ENCODE measurements at places on chromosomes 2 and 18. TPM values are rescaled to one million over a fixed set of nuclear protein-coding genes. Genes with fewer than 3 reads are reported as not detected.

The MYCN gene
- total RNA-seq: not detected

The TMEM178A gene
- total RNA-seq: not detected

The LYPD1 gene
- total RNA-seq: not detected

The HOXD9 gene
- total RNA-seq: not detected

The B3GNT7 gene
- 0.34 TPM for total RNA-seq

The C1QL2 gene
- not detected for total RNA-seq

The SPDYA gene
- 1.2 TPM for total RNA-seq

- no peaks in the 10 kb centered on the region for H3K4me1 ChIP-seq
- H3K4me3 ChIP-seq: no peak overlapping the region
- DNase-seq: no peak
- peaks cover 5% of the 10 kb centered on the region for H3K27me3 ChIP-seq
- no peak overlapping the region for H3K27ac ChIP-seq
- no peaks in the 10 kb centered on the region for H3K36me3 ChIP-seq
Observed at GRCh38 chr2:238763471-238763995, 84.4 kb upstream of the TWIST2 start.

DNA sequence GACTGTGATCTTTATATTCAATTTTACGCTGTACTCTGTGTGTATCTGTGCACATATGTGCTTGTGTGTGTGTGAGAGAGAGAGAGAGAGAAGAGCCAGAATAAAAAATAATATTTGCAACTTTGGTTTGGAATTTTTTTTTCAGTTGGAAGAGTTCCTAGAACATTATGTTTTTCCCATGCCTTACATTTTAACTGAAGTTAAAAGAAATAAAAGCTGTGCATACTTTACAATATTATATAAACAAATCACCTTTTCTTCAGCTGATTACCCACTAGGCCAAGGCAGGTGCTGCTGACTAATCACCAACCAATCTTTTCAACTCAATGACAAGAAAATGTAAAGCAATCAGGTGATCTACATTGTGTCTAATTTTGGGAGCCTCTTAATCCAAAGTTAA is 366.3 kb downstream of the NYAP2 start:
- H3K36me3 ChIP-seq: no peaks in the 10 kb centered on the region
- H3K27ac ChIP-seq: no peak overlapping the region
- H3K4me1 ChIP-seq: no peaks in the 10 kb centered on the region
- DNase-seq: no peak

- H3K36me3 ChIP-seq: no peaks in the 10 kb centered on the region
- no peak overlapping the region for H3K4me3 ChIP-seq
- no peaks in the 10 kb centered on the region for H3K4me1 ChIP-seq
- no peak overlapping the region for H3K27ac ChIP-seq
- no peaks in the 10 kb centered on the region for H3K27me3 ChIP-seq
Observed at GRCh38 chr2:54763636-54764291, 40.3 kb downstream of the EML6 start.

DNA sequence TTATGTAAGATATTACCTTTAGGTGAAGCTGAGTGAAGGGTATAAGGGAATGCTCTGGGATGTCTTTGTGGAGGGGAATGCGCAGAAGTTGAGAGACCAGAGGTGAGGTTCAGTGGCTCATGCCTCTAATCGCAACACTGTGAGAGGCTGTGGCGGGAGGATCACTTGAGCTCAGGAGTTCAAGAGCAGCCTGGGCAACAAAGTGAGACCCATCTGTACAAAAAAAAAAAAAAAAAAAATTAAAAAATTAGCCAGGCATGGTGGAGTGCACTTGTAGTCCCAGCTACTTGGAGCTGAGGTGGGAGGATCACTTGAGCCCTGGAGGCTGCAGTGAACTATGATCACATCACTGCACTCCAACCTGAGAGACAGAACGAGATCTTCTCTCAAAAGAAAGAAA is 57.3 kb upstream of the SP3 start:
- no peaks in the 10 kb centered on the region for H3K4me1 ChIP-seq
- no peak for DNase-seq
- H3K27me3 ChIP-seq: peaks cover 6% of the 10 kb centered on the region
- no peak overlapping the region for H3K4me3 ChIP-seq

- no peak overlapping the region for H3K4me3 ChIP-seq
- peaks cover 4% of the 10 kb centered on the region for H3K27me3 ChIP-seq
- no peak overlapping the region for H3K27ac ChIP-seq
- no peaks in the 10 kb centered on the region for H3K36me3 ChIP-seq
Observed at GRCh38 chr2:237202288-237203030, 116.8 kb downstream of the COPS8 start.

GRCh38 chr2:140178234-140178633 is 1398.0 kb upstream of the NXPH2 start:
- no peaks in the 10 kb centered on the region for H3K4me1 ChIP-seq
- no peak overlapping the region for H3K27ac ChIP-seq
- H3K4me3 ChIP-seq: no peak overlapping the region
- no peak for DNase-seq

GRCh38 chr2:28163028-28163427 is 229.6 kb upstream of the FOSL2 start:
- no peaks in the 10 kb centered on the region for H3K4me1 ChIP-seq
- no peak for DNase-seq
- peaks cover 10% of the 10 kb centered on the region for H3K36me3 ChIP-seq

GRCh38 chr2:210112871-210113270 is 58.3 kb downstream of the KANSL1L start:
- DNase-seq: no peak
- H3K36me3 ChIP-seq: peaks cover 5% of the 10 kb centered on the region
- no peaks in the 10 kb centered on the region for H3K27me3 ChIP-seq
- H3K27ac ChIP-seq: no peak overlapping the region
- H3K4me3 ChIP-seq: no peak overlapping the region

GRCh38 chr2:74845217-74845751 is 11.4 kb downstream of the HK2 start:
- peaks cover 95% of the 10 kb centered on the region for H3K4me1 ChIP-seq
- DNase-seq: peak; percentile 35
- H3K4me3 ChIP-seq: peak overlapping the region; percentile 31
- H3K27ac ChIP-seq: peak overlapping the region; percentile 57
- H3K36me3 ChIP-seq: peaks cover 38% of the 10 kb centered on the region
- no peaks in the 10 kb centered on the region for H3K27me3 ChIP-seq

- peaks cover 34% of the 10 kb centered on the region for H3K27me3 ChIP-seq
- H3K4me3 ChIP-seq: no peak overlapping the region
- no peaks in the 10 kb centered on the region for H3K36me3 ChIP-seq
- DNase-seq: no peak
Observed at GRCh38 chr18:10783941-10784340, 258.1 kb downstream of the NAPG start.

GRCh38 chr2:99520813-99521212 is 31.0 kb upstream of the REV1 start:
- DNase-seq: no peak
- H3K27me3 ChIP-seq: peaks cover 10% of the 10 kb centered on the region
- no peaks in the 10 kb centered on the region for H3K4me1 ChIP-seq
- no peak overlapping the region for H3K4me3 ChIP-seq
- no peak overlapping the region for H3K27ac ChIP-seq

DNA sequence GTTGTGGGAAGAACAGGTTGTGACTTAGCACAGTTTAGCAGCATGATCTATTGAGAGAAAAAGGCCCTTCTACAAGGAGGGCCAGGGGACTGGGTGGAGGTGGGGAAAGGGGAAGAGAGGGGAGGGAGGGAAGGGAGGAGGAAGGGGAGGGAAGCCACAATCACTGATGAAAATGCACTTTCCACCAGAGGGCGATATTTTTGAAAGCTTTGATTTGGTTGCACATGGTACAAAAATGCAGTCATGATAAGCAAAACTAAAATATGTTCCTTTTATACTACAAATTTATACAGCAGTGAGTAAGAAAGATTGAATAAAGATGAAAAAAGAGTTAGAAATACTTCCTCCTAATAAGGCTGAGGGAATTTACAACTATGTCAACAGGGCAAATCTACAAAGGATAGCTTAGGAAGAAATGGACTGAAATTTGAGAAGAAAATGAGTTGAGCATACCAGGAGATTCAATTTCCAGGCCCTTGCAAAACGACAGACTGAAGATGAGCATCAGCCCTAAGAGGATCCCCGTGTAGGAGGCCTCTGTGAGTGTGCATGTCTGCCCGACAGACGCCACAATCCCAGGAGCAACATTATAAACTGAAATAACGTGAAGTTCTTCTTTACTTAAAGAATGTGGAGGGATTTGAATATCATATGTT is 17.2 kb downstream of the SH3YL1 start:
- peaks cover 4% of the 10 kb centered on the region for H3K36me3 ChIP-seq
- no peaks in the 10 kb centered on the region for H3K27me3 ChIP-seq
- H3K4me3 ChIP-seq: no peak overlapping the region
- no peak overlapping the region for H3K27ac ChIP-seq

DNA sequence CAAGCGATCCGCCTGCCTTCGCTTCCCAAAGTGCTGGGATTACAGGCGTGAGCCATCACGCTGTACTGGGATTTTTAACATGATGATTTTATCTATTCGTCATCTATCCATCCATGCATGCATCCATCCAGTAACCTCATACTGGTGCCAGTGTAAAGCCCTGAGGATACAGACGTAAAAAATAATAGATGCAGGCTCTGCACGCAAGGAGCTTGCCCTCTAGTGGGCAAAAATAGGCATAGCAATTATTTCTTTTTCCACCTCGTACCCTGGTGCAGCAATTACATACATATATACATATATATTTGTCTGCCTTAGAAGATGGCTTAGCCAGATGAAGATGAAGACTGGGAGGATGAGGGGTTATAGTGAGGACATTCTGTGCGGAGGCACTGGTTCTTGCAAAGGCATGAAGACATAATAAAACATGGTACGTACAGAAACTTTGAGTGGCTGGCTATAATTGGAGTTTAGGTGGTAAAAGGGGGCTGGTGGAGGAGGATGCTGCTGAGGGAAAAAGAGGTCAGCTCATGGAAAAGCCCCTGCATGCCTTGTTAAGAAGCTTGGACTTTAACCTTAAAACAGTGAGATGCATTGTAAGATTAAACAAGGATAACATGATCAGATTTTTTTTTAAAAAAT is 19.6 kb upstream of the RPIA start:
- peaks cover 3% of the 10 kb centered on the region for H3K4me1 ChIP-seq
- no peak overlapping the region for H3K4me3 ChIP-seq
- peaks cover 12% of the 10 kb centered on the region for H3K27me3 ChIP-seq
- no peaks in the 10 kb centered on the region for H3K36me3 ChIP-seq
- no peak overlapping the region for H3K27ac ChIP-seq

DNA sequence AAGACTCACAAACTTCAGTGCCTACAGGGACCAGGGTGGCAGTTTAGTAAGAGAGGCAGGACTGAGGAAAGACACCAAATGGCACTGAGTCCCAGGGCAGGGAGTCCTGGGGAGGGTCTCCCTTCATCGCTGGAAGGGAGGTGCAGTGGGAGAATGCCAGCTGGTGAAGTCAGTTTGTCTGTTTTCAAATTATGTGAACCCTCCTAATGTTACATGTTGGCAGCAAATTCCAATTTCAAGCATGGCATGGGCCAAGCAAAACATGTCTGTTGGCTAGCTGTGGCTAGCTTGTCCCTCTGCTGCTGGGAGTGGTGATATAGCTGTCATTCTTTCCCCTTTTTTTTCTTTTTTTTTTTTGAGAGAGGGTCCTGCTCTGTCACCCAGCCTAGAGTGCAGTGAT is 55.9 kb upstream of the HAAO start:
- H3K36me3 ChIP-seq: no peaks in the 10 kb centered on the region
- DNase-seq: no peak
- no peak overlapping the region for H3K4me3 ChIP-seq
- no peaks in the 10 kb centered on the region for H3K4me1 ChIP-seq
- peaks cover 2% of the 10 kb centered on the region for H3K27me3 ChIP-seq
- no peak overlapping the region for H3K27ac ChIP-seq

- no peak overlapping the region for H3K27ac ChIP-seq
- DNase-seq: peak; percentile 24
- H3K27me3 ChIP-seq: no peaks in the 10 kb centered on the region
- H3K4me1 ChIP-seq: no peaks in the 10 kb centered on the region
- no peak overlapping the region for H3K4me3 ChIP-seq
- no peaks in the 10 kb centered on the region for H3K36me3 ChIP-seq
Observed at GRCh38 chr2:194464964-194465638, 1191.9 kb upstream of the SLC39A10 start.

DNA sequence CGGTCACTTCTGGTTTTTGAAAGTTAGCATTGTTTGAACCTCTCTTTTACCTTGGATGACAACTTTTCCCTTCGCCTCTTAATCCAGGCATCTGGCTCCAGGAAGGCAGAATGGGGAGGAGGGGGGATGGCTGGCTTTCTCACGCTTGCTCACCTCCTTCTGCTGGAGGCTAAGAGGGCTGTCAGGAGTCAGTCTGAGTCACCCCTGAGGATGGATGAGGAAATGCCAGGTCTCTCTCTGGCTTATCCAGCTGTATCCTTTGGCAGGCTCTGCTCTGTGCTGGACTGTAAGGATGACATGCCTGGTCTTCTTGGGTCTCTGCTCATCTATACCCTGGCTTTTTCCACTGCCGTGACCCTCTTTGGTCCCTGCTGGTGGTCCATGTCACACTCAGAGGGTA is 142.9 kb upstream of the GYPC start:
- DNase-seq: no peak
- H3K27me3 ChIP-seq: no peaks in the 10 kb centered on the region
- no peak overlapping the region for H3K4me3 ChIP-seq
- no peak overlapping the region for H3K27ac ChIP-seq

DNA sequence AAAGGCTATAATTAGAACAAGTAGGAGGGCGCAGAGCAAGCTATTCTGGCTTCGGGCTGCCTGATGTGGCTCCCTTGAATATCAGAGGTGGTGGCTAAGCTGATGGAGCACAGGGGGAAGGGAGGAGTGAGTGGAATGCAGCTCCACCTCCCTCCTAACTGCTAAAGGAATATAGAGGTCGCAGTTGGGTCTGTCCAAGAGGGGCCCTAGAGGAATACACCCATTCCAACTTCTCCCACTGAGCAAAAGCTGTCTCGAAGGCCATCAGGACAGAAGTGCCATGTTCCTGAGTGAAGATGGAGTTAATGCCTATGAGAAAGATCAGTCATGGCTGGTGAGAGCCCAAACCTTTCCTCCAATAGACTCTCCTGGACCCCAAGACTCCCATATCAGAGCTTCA is 32.8 kb upstream of the MARCO start:
- H3K36me3 ChIP-seq: no peaks in the 10 kb centered on the region
- no peaks in the 10 kb centered on the region for H3K4me1 ChIP-seq
- H3K27me3 ChIP-seq: no peaks in the 10 kb centered on the region
- DNase-seq: no peak

GRCh38 chr18:45326505-45326904 is 288.8 kb upstream of the SLC14A2 start:
- H3K27ac ChIP-seq: no peak overlapping the region
- no peak for DNase-seq
- H3K4me1 ChIP-seq: no peaks in the 10 kb centered on the region
- H3K36me3 ChIP-seq: no peaks in the 10 kb centered on the region

GRCh38 chr2:26870585-26871095 is 22.7 kb downstream of the DPYSL5 start:
- no peak overlapping the region for H3K4me3 ChIP-seq
- peaks cover 17% of the 10 kb centered on the region for H3K27me3 ChIP-seq
- no peak overlapping the region for H3K27ac ChIP-seq
- no peak for DNase-seq

DNA sequence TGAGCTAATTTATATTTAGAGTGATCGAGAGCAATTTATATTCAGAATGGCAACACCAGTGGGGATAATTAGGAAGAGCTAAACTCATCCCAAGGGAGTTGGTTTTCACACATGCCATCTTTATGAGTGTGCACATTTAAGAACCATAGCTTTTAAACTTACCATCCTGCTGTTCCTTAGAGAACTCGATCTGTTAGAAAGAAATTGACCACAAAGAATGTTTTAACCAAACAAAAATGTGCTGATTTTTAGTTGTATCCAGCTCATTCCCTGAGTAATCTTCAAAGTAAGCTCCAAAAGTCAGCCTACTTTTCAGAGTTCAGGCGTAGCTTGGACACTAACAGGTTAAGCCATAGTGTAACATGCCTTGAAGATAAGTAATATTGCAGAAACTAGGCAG is 12.6 kb downstream of the MYL1 start:
- no peak overlapping the region for H3K4me3 ChIP-seq
- H3K36me3 ChIP-seq: no peaks in the 10 kb centered on the region
- H3K27me3 ChIP-seq: no peaks in the 10 kb centered on the region
- H3K4me1 ChIP-seq: no peaks in the 10 kb centered on the region
- no peak overlapping the region for H3K27ac ChIP-seq
